Activated T-cell treated with anti-CD3 and anti-CD28 coated beads, Interleukin-2, amount 50 U/mL, for 72 hours (primary cell): ENCODE measurements at places on chromosomes 5 and 9.

GRCh38 chr5:128498844-128499455 is 39.1 kb downstream of the FBN2 start:
- no peak overlapping the region for H3K4me3 ChIP-seq
- H3K4me1 ChIP-seq, result no peaks in the 10 kb centered on the region
- DNase-seq, result no peak
- no peak overlapping the region for H3K27ac ChIP-seq
- peaks cover 3% of the 10 kb centered on the region for H3K36me3 ChIP-seq

GRCh38 chr5:157867751-157868387 is 8.9 kb upstream of the CLINT1 start:
- peaks cover 4% of the 10 kb centered on the region for H3K36me3 ChIP-seq
- no peak for DNase-seq
- H3K4me3 ChIP-seq, result no peak overlapping the region
- H3K27ac ChIP-seq, result no peak overlapping the region
- peaks cover 29% of the 10 kb centered on the region for H3K4me1 ChIP-seq
- H3K27me3 ChIP-seq, result no peaks in the 10 kb centered on the region

GRCh38 chr5:143569722-143570567 is 166.5 kb upstream of the NR3C1 start:
- peaks cover 17% of the 10 kb centered on the region for H3K27me3 ChIP-seq
- no peaks in the 10 kb centered on the region for H3K36me3 ChIP-seq
- no peak overlapping the region for H3K4me3 ChIP-seq
- no peak for DNase-seq
- H3K4me1 ChIP-seq, result peaks cover 8% of the 10 kb centered on the region
- H3K27ac ChIP-seq, result no peak overlapping the region

GRCh38 chr5:115336201-115336720 is 39.8 kb upstream of the CCDC112 start:
- H3K27ac ChIP-seq, result no peak overlapping the region
- H3K36me3 ChIP-seq, result peaks cover 2% of the 10 kb centered on the region
- peaks cover 54% of the 10 kb centered on the region for H3K27me3 ChIP-seq
- H3K4me1 ChIP-seq, result peaks cover 10% of the 10 kb centered on the region
- H3K4me3 ChIP-seq, result no peak overlapping the region

- H3K4me3 ChIP-seq, result no peak overlapping the region
- H3K27ac ChIP-seq, result no peak overlapping the region
- H3K36me3 ChIP-seq, result no peaks in the 10 kb centered on the region
- H3K4me1 ChIP-seq, result peaks cover 11% of the 10 kb centered on the region
These were observed 28.8 kb downstream of the FRMD3 start for GRCh38 chr9:83509402-83509801.

DNA sequence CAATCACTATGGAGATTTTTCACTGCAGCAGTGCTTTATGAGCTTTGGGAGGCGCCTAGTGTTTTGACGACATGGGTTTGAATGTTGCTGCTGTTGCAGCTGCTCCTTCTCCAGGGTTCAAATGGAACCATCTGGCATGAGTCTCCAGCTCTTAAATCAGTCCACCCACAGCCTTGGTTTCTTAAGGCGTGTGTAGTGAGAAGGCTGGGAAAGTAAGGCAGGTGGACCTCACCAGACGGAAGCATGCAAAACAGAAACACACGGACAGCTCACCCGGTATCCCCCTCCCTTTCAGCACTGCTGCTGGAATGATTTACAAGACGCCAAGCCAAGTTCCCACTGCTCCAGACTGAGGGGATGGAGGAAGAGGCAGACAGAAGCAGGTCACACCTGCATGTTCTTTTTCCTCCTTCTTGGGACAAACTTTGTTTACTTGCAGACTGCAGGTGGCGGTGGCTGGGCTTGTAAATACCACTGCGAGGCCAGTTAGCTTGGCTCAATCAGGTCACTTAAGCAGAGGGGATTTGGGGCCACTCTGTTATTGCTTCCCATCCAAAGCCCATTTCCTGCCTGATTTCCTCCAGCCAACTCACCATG is 47.4 kb downstream of the ADAM19 start:
- no peak overlapping the region for H3K27ac ChIP-seq
- H3K4me3 ChIP-seq, result no peak overlapping the region
- peaks cover 13% of the 10 kb centered on the region for H3K36me3 ChIP-seq

DNA sequence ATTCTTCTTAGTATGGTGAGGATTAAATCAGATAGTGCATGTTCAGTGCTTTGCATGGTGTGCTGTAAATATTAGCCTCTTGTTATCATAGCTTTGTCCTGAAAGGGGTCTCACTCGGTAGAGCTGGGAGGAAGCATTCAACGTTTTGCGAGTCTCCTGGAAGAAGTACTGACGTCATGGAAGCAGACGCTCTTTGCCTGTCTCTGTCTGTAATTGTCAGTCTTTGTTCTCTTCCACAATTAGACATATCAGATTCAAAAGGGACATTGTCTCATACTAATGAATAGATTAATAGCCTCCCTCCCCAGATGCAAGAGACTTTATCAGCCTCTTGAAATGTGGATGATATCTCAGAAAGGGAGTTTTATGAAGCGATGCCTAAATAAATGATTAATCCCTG is 91.8 kb upstream of the CXCL14 start:
- H3K4me3 ChIP-seq, result no peak overlapping the region
- H3K27ac ChIP-seq, result no peak overlapping the region
- H3K4me1 ChIP-seq, result no peaks in the 10 kb centered on the region
- H3K36me3 ChIP-seq, result no peaks in the 10 kb centered on the region
- DNase-seq, result no peak
- H3K27me3 ChIP-seq, result peaks cover 21% of the 10 kb centered on the region

- no peak overlapping the region for H3K4me3 ChIP-seq
- no peaks in the 10 kb centered on the region for H3K36me3 ChIP-seq
- no peak for DNase-seq
- no peaks in the 10 kb centered on the region for H3K27me3 ChIP-seq
These were observed 487.4 kb downstream of the TLE4 start for GRCh38 chr9:80059191-80059590.

GRCh38 chr9:133151601-133152525 is 11.9 kb downstream of the GBGT1 start:
- no peaks in the 10 kb centered on the region for H3K27me3 ChIP-seq
- no peak overlapping the region for H3K4me3 ChIP-seq
- H3K27ac ChIP-seq, result no peak overlapping the region
- no peaks in the 10 kb centered on the region for H3K36me3 ChIP-seq
- peaks cover 21% of the 10 kb centered on the region for H3K4me1 ChIP-seq

- H3K4me1 ChIP-seq, result no peaks in the 10 kb centered on the region
- no peak for DNase-seq
- H3K4me3 ChIP-seq, result no peak overlapping the region
These were observed 193.9 kb downstream of the ADCY2 start for GRCh38 chr5:7589800-7590199.

GRCh38 chr9:109500421-109500974 is 2.4 kb upstream of the PTPN3 start:
- H3K36me3 ChIP-seq, result peaks cover 5% of the 10 kb centered on the region

DNA sequence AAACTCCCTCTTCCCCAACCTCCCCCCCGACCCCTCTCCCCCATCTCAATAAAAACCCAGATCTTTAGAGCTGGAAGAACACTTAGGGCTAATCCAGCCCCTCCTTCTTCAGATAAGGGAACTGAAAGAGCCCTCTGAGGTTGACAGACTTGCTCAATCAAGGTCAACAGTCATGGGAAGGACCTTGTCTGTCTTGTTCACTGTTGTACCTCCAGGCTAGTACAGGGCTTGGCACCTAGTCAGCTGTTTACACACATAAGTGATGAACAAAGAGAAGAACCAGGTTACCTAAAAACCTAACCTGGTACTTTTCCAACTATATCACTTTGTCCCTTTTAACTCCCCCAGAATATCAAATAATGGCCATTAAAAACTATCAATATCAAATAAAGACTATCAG is 2.4 kb downstream of the TTC39B start:
- no peak for DNase-seq
- no peaks in the 10 kb centered on the region for H3K27me3 ChIP-seq
- peak overlapping the region; percentile 98 for H3K4me3 ChIP-seq
- peaks cover 58% of the 10 kb centered on the region for H3K4me1 ChIP-seq
- H3K27ac ChIP-seq, result peak overlapping the region; percentile 97

GRCh38 chr5:138824924-138825863 is 49.9 kb downstream of the LRRTM2 start:
- H3K27me3 ChIP-seq, result no peaks in the 10 kb centered on the region
- H3K4me1 ChIP-seq, result peaks cover 11% of the 10 kb centered on the region
- H3K36me3 ChIP-seq, result no peaks in the 10 kb centered on the region
- no peak for DNase-seq

GRCh38 chr9:8492024-8492423 is 692.4 kb upstream of the DMAC1 start:
- peaks cover 19% of the 10 kb centered on the region for H3K27me3 ChIP-seq
- H3K36me3 ChIP-seq, result no peaks in the 10 kb centered on the region
- no peaks in the 10 kb centered on the region for H3K4me1 ChIP-seq
- DNase-seq, result no peak
- H3K27ac ChIP-seq, result no peak overlapping the region
- no peak overlapping the region for H3K4me3 ChIP-seq

DNA sequence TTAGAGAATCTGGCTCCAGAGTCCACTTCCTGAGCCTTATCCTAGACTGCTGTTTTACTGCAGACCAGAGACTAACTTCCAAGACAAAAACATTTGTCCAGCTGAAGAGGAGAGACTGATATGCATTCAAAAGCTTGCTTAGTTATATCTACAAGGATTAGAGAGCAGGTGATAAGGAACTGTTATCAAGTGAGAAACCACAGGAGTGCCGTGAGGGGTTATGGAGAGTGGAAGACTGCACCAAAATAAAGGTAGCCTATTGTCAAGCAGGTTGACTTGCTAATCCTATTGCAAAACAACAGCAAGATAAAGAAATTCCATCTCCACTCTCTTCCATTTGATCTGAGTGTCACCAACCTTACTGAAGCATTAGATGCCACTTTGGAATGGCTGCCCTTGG is 139.1 kb downstream of the SCAMP1 start:
- H3K36me3 ChIP-seq, result no peaks in the 10 kb centered on the region
- no peak overlapping the region for H3K4me3 ChIP-seq
- H3K27me3 ChIP-seq, result peaks cover 54% of the 10 kb centered on the region
- no peak for DNase-seq
- no peaks in the 10 kb centered on the region for H3K4me1 ChIP-seq
- H3K27ac ChIP-seq, result no peak overlapping the region

- no peaks in the 10 kb centered on the region for H3K4me1 ChIP-seq
- H3K4me3 ChIP-seq, result no peak overlapping the region
- peaks cover 26% of the 10 kb centered on the region for H3K27me3 ChIP-seq
- no peak overlapping the region for H3K27ac ChIP-seq
These were observed 39.7 kb downstream of the ACTL7B start for GRCh38 chr9:108816037-108816436.

DNA sequence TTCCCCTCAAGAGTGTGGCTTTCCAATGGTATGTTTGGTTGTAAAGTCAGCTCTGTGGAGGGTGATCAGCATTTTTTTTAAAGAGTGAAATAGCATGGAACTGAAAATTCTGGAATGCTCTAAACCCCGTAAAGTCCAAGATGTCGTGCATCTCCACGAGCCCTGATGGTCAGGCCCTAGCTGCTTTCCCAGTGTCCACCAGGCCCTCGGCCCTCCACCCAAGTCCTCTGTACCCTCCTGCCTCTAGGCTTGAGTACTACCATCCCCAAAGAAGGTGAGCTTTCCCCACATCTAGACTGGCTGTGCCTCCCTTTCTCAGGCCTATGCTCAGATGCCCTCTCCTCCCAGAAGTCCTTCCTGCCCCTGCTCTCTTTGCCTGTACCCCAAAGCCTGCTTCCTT is 280.3 kb downstream of the GADD45G start:
- DNase-seq, result no peak
- no peaks in the 10 kb centered on the region for H3K36me3 ChIP-seq
- H3K4me1 ChIP-seq, result no peaks in the 10 kb centered on the region

- H3K4me3 ChIP-seq, result no peak overlapping the region
- no peak overlapping the region for H3K27ac ChIP-seq
- H3K27me3 ChIP-seq, result no peaks in the 10 kb centered on the region
- peaks cover 23% of the 10 kb centered on the region for H3K36me3 ChIP-seq
These were observed 78.4 kb upstream of the CKMT2 start for GRCh38 chr5:81154725-81155124.

GRCh38 chr5:82396396-82396795 is 118.2 kb upstream of the RPS23 start:
- no peak overlapping the region for H3K27ac ChIP-seq
- H3K4me1 ChIP-seq, result no peaks in the 10 kb centered on the region
- no peaks in the 10 kb centered on the region for H3K36me3 ChIP-seq
- no peak for DNase-seq
- H3K27me3 ChIP-seq, result no peaks in the 10 kb centered on the region

GRCh38 chr9:89440548-89440947 is 57.4 kb downstream of the SEMA4D start:
- no peaks in the 10 kb centered on the region for H3K27me3 ChIP-seq
- peaks cover 1% of the 10 kb centered on the region for H3K36me3 ChIP-seq
- DNase-seq, result no peak
- peaks cover 93% of the 10 kb centered on the region for H3K4me1 ChIP-seq

DNA sequence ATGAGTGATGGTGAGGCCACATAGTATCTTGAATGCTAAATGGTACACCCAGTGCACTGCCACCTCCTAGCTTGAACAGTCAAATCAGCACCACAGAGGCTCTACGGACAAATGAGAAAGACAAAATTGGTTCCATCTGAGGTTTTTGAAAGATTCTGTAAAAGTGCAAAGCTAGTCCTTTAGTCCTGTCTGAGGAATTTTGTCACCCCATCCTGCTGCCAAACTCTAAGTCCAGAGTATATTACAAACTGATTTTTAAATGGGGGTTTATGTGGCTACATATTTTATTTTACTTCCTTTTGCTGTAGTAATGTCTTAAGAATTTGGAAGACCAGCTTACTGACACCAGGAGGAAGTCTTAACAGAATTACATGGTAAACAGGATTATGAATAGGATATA is 7.7 kb downstream of the FREM1 start:
- H3K4me1 ChIP-seq, result no peaks in the 10 kb centered on the region
- H3K27me3 ChIP-seq, result no peaks in the 10 kb centered on the region
- H3K27ac ChIP-seq, result no peak overlapping the region
- no peak overlapping the region for H3K4me3 ChIP-seq

DNA sequence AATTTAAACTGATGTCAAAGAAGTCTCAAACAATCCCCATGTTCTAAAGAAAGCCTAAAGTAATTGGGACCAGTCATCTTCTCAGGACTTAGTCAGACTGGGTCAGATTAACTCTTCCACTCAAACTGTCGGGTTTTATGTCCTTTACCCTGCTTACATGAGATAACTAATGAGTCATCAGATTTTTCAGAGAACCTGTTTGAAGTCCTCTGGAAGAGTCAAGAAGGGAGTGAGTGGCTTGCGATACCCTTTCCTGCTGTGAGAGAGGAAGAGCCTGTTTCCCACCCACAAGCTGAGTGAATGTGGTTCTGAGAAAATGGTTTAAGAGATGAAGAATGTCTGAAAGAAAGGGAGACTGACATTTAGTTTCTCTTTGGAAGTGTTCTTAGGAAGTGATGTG is 1866.7 kb upstream of the C9orf72 start:
- no peaks in the 10 kb centered on the region for H3K36me3 ChIP-seq
- no peak overlapping the region for H3K27ac ChIP-seq
- H3K27me3 ChIP-seq, result no peaks in the 10 kb centered on the region

DNA sequence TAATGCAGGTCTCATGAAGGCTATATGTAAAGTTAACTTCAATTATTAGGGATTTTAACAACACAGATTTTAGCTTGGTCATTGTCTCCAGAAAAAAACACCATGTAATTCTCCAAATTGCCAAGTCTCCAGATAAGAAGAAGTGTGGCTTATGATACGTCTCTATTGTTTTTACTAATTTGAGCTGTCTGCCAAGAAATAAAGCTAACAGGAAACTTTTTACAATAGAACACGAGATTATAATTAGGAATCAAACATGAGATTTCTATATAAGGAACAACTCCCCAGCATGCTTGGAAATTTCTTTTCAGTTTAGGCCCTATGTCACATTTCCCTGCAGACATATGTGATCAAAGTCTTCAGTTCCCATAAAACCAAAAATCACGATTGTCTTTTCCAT is 142.7 kb downstream of the MCTP1 start:
- H3K36me3 ChIP-seq, result no peaks in the 10 kb centered on the region
- no peak for DNase-seq
- H3K27me3 ChIP-seq, result peaks cover 5% of the 10 kb centered on the region
- H3K4me1 ChIP-seq, result no peaks in the 10 kb centered on the region
- H3K27ac ChIP-seq, result no peak overlapping the region
